Stimulated activated CD8-positive, alpha-beta memory T cell treated with anti-CD3 and anti-CD28 coated beads, Interleukin-12 subunit alpha, Interleukin-12 subunit beta, amount 100 ng/mL, for 1 hour (primary cell): ENCODE measurements at places on chromosomes 7 and 10.

DNA sequence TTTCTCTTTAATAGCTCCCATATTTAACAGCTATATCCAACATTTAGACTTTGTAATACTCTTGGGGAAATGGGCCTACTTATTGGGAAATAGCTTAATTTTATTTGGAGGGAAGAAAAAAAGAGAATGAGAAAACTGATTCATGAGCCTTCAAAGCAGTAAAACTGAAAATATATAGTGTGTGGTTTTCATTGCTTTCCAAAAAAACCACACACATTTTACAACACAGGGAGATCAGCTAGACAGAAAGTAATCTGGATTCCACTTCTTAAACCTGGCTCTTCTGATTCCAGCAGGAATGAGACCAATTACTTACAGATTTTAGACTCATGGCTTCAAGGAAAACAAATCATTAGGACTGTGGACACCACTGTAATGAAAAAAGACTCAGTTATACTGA lies 48.7 kb downstream of the CH25H start:
- no peak for DNase-seq

- DNase-seq: no peak
Observed at GRCh38 chr10:110356628-110357245, 52.0 kb upstream of the SMNDC1 start.

GRCh38 chr7:140315498-140316164 lies 82.7 kb downstream of the SLC37A3 start:
- no peak for DNase-seq

- DNase-seq: no peak
Observed at GRCh38 chr10:120386896-120387295, 70.1 kb upstream of the PLPP4 start.

DNA sequence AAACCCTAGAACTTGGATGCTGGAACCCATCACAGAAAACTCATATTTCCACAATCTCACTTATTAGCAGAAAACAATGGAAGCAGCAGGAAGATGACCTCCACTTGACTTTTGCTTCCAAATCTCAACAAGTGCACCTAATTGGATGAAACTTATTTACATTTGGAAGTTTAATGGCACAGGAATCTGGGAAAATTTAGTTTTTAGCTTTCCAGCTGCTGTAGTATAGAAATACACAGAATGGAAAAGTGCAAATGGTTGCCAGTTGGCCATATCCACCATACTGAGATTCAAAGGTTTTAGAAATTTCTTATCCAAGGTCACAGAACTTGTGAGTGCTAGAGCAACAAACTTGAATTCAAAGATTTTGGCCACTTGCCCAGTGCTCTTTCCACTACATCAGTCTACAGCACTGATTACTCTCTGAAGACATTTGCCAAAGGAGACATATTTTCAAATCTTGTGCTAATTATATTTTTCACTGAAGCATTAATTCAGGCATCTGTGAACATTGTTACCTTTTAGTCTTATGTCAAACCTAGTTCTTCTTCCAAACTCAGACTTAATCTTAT lies 9.3 kb upstream of the AHR start:
- DNase-seq: no peak

GRCh38 chr10:120980279-120981255 lies 129.4 kb downstream of the WDR11 start:
- DNase-seq: no peak
